ENCODE measurements at places on chromosomes 6 and 20. TPM values are rescaled to one million over a fixed set of nuclear protein-coding genes. Genes with fewer than 3 reads are reported as not detected.

GRCh38 chr20:63307538-63308217 lies 14.7 kb downstream of the COL20A1 start:
- no peak for DNase-seq

The PLA2G7 gene
- 3.0 TPM for total RNA-seq

The ZNF334 gene
- 1.1 TPM for total RNA-seq

The CYP39A1 gene
- 5.2 TPM for total RNA-seq

The DEFB132 gene
- not detected for total RNA-seq

The CTAGE9 gene
- not detected for total RNA-seq

The LY6G6F gene
- not detected for total RNA-seq

The LST1 gene
- not detected for total RNA-seq

The SLC13A3 gene
- 5.3 TPM for total RNA-seq
